ENCODE measurements at places on chromosomes 12 and 14. TPM values are rescaled to one million over a fixed set of nuclear protein-coding genes. Genes with fewer than 3 reads are reported as not detected.

The OR4E2 gene
- not detected for total RNA-seq

The TPH2 gene
- total RNA-seq: not detected

The RAB15 gene
- total RNA-seq: 94.3 TPM

The CIROP gene
- total RNA-seq: not detected

The KRT79 gene
- total RNA-seq: not detected

The OTUB2 gene
- total RNA-seq: 0.16 TPM

The WNT5B gene
- 0.70 TPM for total RNA-seq

DNA sequence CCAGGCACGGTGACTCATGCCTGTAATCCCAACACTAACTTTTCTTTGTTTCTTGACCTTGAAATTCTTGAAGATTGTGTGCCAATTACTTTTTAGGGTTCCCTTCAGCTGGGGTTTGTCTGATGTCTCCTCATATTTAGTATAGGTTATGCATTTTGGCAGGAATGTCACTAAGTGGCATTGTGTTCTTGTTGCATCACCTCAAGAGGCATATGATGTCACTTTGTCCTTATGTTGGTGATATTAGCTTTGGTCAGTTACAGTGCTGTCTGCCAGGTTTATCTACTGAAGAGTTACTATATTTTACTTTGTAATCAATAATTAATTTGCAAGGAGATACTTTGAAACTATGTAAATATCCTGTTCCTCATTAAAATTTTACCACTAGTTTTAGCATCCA is 61.0 kb upstream of the BTG1 start:
- no peak for DNase-seq

DNA sequence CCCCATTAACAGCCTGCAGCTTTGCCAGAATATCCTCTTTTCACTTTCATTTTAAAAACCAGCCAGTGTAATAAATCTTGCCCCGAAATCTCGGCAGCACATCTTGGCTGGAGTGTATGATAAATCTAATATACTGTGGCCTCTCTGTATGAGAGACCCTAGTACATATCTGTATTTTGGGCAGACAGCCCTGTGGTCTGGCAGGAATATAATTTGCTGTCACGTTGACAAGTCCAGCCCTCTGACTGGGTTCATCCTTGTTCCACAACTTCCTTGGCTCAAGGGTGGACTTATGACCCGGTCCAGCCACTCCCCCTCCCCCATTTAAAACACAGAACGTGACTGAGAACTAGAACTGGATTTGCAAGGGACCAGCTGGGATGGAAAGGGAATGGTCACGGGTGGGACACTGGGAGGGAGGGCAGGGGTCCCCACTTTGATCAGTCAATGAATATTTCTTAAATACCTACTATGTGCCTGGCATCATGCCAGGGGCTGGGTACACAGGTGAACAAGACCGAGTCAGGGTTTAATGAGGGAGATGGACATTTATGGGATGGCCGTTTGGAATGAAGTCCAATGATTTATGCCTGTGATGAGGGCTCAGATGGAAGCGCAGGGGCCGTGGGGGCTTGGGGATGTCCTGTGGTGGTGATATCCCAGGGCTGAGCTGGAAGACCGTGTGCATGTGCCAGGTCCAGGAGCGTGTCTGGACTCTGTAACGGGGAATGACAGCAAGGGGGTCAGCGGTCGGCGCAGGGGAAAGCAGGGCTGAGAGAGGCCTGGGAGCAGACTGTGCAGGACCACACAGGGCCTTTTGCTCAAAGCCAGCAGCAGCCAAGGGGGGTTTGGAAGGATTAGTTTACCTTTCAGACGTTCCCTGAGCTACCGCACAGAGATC is 190.5 kb downstream of the PHETA1 start:
- no peak for DNase-seq

GRCh38 chr14:29078810-29079522 is 312.4 kb downstream of the FOXG1 start:
- no peak for DNase-seq

GRCh38 chr12:113912760-113913329 is 53.3 kb downstream of the RBM19 start:
- peak; percentile 47 for DNase-seq

- no peak for DNase-seq
Measured at GRCh38 chr12:5384015-5384414, 47.9 kb upstream of the NTF3 start.

GRCh38 chr12:119012179-119012578 is 30.8 kb downstream of the SRRM4 start:
- no peak for DNase-seq

DNA sequence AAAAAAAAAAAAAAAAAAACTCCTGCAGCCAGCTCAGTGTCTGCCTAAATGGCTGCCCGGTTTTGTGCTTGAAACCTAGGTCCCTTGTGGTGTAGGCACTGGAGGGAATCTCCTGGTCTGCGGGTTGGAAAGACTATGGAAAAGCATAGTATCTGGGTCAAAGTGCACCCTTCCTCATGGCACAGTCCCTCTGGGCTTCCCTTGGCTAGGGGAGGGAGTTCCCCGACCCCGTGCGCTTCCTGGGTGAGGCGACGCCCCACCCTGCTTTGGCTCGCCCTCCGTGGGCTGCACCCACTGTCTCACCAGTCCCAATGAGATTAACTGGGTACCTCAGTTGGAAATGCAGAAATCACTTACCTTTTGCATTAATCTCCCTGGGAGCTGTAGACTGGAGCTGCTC is 14.3 kb downstream of the PTCSC3 start:
- no peak for DNase-seq

GRCh38 chr12:51963477-51963876 is 12.0 kb downstream of the ACVR1B start:
- DNase-seq: no peak

DNA sequence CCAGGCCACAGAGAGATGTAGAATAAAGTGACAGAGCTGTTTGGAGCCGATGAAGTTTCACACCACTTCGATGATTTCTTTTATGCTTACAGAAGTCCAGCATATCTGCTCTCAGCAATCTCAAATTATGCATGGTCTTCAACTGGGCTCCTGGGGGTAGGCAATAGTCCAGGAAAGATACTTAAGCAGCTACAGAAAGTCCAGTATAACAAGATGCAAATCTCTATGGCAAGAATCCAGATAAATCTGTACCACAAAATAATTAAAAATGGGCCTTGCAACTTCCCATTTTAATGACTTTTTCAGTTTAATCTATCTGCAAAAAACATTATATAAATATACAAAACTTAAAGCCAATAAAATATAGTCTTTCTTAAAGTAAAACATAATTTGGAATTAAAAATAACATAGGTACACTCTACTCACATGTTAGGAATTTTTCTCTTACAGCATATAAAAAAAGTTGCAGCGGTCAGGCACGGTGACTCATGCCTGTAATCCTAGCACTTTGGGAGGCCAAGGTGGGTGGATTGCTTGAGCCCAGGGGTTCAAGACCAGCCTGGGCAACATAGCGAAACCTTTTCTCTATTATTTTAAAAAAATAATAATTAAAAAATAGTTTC is 20.5 kb upstream of the RAD51AP1 start:
- DNase-seq: no peak

DNA sequence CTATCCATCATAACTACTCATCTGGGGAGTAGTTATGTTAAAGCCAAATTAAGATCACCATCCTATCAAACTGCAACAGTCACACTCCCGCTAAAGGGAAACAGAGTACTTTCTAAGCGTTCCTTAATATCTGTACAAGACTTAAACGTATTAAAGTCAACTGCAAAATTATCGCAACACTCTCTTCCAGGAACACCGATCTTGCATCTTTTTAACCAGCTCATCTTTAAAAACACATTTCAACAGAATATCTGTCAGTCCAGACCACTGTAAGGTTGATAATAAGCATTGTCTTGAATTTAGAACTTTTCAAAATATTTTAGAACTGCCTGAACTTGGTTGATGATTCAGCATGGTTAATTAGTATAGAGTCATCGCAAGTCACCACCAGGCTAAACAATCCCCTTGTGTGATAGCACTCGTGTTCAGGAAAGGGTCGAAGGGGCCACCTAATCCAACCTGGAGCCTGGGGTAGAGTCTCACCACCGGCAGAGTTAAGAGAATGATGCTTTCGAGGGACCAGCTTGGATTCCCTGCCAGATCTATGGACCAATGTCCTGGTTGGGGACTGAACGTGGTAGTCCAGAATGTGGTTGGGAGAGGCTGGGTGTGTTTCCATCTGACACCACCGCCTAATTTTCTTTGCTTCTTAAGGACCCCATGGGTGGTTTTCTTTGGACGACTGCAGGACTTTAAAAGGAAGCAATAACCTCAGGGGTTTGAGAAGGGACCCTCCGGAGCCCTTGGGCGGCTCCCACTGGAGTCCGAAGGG is 890 bp downstream of the SPTLC2 start:
- DNase-seq: no peak

GRCh38 chr12:56079723-56080555 is at the start of gene ERBB3:
Gene ERBB3, plus strand, starts transcription at chr12:56080165. Its CDS starts 136 bp downstream, at chr12:56080301.
- DNase-seq: peak; percentile 57

DNA sequence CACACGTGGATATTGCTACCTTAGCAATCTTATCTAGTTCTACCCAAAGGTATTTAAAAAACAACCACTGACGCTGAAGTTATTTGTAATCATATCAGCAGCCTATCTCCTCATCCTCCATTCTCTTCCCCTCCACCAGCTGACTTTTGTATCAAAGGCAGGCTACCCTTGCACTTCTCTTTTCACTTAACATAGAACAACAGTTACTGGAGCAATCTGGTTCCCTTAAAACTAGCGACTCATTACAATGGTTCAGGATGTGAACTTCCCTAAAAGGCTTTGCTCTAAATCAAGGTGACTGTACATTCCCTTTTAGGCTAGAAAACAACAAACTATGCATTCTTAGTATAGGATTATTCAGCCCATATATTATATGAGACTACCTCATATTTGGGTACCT is 404.7 kb downstream of the APAF1 start:
- no peak for DNase-seq

- DNase-seq: no peak
Measured at GRCh38 chr14:61121355-61121787, 140.3 kb downstream of the SLC38A6 start.

DNA sequence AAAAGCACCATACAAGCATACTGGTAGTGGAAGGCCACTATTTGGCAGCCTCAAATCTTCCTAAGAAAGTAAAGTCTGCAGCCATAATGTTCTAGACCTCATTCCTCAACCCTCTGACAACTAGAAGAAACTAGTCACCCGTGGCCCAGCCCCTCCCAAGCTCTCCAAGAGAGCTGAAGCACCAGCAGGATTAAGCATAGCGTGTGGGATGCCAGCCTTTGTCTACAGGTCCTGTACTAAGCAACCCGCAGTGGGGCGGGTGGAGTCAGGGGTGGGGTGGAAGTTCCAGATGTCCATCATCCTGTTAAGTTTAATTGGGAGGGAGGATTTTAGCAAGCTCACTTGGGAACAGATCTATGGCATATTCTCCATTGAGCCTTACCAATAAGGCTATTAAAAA is 14.2 kb downstream of the SLC11A2 start:
- no peak for DNase-seq

DNA sequence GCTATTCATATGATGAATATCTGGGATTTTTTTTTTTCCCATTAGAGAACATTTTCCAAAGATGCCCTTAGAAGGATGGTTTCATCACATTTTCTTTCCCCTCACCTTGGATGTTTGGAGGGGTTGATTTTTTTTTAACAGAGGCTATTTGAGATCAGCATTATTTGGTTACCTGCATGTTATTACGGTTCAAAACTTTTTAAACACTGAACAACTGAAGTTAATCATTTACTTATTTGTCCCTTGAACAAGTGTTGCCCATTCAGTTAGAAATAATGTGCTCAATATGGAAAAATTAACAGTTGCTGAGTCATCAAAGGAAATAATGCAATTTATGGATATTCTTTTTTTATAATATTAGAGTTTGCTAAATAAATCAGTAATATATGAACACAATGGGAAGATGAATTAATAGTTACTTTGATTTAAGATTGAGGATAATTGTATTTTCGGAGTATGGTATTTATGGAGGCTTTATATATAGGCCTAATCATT is 26.7 kb downstream of the CNTN1 start:
- no peak for DNase-seq

- no peak for DNase-seq
Measured at GRCh38 chr12:32281098-32281497, 118.3 kb upstream of the FGD4 start.

GRCh38 chr14:68628605-68629310 is 164.1 kb downstream of the ZFP36L1 start:
- DNase-seq: no peak

DNA sequence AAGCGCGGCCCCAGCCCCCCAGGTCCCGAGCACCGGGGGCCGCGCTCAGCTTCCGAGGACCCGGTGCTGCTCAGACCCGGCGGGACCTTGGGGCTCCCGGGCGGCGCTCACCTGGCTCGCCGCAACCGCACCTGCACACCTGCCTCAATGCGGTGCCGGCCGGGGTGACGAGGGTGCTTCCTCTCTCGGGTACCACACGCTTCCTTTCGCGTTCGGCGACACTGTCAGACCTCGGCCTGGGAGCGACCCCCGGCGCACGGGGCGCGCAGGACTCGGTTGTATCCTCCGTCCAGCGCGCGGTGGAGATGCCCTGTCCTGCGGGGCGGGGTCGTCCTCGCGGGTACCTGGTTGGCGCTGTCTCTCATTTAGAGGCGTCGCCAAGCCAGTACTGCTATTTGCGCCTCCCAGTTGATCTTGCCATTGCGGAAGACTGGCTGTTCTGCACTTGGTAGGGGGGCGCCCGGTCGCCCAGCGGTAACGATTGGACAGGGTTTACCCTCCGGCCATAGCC is 718 bp downstream of the PACS2 start:
- no peak for DNase-seq

- no peak for DNase-seq
Measured at GRCh38 chr14:26200687-26201086, 397.1 kb downstream of the NOVA1 start.

DNA sequence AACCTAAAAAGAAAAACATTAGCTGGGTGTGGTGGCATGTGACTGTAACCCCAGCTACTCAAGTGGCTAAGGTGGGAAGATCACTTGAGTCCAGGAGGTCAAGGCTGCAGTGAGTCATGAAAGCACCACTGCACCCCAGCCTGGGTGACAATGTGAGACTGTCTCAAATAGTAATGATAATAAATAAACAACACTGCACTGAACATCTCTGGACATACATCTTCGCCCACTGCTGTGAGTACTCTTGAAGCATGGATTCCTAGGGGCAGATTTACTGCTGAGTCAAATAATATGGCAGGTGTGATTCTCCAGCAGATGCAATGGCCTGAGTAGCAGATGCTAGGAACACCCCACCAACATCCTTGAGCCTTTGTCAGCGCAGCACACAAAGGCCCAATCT is 23.6 kb downstream of the ABCB9 start:
- DNase-seq: no peak

GRCh38 chr12:62916632-62917425 is 18.1 kb downstream of the PPM1H start:
- no peak for DNase-seq

- DNase-seq: no peak
Measured at GRCh38 chr12:54261815-54262402, 18.0 kb downstream of the CBX5 start.
